Stomach (tissue), 19 donors: ENCODE measurements at places on chromosomes 6 and 20. TPM values are rescaled to one million over a fixed set of nuclear protein-coding genes. Genes with fewer than 3 reads are reported as not detected.

DNA sequence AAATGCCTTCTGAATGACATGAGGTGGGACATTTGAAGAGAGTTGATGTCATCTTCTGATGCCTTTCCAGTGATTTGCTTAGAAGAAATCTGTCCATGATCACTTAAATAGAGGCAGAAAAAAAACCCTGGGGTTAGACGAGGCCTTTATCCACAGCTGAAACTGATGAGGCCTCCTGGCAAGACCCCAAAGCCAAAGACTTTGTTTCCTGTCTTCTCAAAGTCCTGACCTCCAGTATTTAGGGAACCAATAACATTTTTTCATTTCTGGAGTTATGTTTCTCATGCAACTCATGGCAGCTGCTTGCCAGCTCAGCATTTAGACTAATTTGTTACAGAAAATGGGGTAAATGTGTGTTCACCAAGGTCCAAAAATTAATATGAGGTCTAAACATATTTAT, 248.0 kb upstream of the PRDM1 start:
- no peak for DNase-seq
- H3K27ac ChIP-seq = no peak overlapping the region
- no peaks in the 10 kb centered on the region for H3K4me1 ChIP-seq

The LY6G6F gene
- total RNA-seq = not detected

The LIN28B gene
- total RNA-seq = not detected

DNA sequence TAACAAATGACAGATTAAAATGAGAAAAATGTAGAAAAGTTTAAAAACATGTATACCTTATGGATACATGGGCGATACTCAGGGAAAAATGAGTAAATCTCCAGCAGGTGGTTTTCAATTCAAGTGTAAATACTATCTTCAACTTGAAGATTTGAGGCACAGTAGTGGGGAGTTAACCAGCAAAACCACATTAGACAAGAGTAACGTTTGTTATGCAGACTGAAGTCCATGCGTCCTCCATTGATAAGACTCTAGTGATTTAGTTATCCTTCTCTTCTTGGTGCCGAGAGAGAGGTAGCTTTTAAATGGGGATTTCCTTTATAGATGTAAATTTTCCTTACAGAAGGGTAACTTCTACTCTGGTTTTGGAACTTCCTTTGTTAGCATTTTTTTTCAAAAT, 28.1 kb downstream of the PCMTD2 start:
- H3K27ac ChIP-seq = no peak overlapping the region
- no peak overlapping the region for H3K4me3 ChIP-seq
- DNase-seq = no peak
- no peaks in the 10 kb centered on the region for H3K4me1 ChIP-seq

DNA sequence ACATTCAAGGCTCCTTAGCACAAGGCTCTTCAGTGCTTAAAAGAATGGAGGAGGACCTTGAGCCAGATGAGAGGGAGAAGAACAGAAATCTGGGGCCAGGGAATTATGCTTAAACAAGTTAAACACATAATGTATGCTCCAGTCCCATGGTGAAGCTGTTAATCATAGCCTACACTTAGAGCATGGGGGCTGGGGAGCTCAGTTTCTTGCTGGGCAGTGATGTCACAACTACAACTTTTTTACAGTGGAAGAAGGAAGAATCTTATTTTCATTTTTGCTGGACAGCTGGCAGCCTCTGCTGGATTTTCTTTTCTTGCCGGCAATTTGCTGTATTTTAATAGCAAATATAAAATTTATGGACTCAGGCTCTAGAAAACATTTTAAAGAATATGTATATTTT, 432.5 kb downstream of the CD109 start:
- no peak overlapping the region for H3K27ac ChIP-seq
- H3K27me3 ChIP-seq = no peaks in the 10 kb centered on the region
- H3K4me1 ChIP-seq = no peaks in the 10 kb centered on the region
- peak; percentile 32 for DNase-seq

The HLA-G gene
- total RNA-seq = not detected

DNA sequence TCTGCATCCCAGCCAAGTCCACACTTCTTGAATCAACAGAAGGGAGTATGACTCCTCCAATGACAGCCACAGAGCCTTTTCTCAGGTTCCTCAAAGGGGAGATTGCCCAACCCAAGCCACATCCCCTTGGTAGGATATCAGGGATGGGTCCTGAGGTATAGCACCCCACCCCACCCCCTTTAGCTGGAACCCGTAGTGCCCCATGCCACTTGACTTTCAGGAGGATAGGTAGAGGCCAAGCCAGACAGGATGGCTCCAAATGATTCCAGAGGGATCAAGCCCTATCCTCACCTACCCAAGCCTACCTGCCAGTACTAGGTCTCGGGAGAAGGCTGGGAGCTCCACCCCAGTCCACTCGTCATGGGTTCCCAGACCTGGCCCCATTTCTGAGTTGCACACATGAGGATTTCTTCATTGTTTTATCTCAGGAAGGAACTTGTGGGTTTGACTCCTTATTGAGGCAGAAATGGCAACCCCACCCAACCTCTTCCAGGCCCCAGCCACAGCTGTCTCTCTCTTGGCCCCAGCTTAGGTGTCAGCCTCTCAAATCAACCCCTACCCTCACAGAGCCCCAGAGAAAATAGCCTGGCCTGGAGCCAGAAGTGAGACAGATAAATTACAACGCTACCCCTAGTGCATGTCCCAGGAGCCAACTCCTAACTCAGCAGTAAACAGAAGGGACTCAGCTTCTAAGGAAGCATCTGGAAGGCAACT, 3.6 kb downstream of the CCND3 start:
- peaks cover 29% of the 10 kb centered on the region for H3K4me1 ChIP-seq
- H3K27me3 ChIP-seq = no peaks in the 10 kb centered on the region
- DNase-seq = no peak
- no peak overlapping the region for H3K4me3 ChIP-seq
